Memory B cell (primary cell): ENCODE measurements at places on chromosomes 11 and 22.

GRCh38 chr11:73410627-73411026 lies 34.4 kb downstream of the RELT start:
- peaks cover 18% of the 10 kb centered on the region for H3K36me3 ChIP-seq
- no peak overlapping the region for H3K4me3 ChIP-seq
- H3K27me3 ChIP-seq, result no peaks in the 10 kb centered on the region
- peaks cover 3% of the 10 kb centered on the region for H3K4me1 ChIP-seq
- no peak for DNase-seq
- H3K27ac ChIP-seq, result no peak overlapping the region

- DNase-seq, result no peak
- peaks cover 2% of the 10 kb centered on the region for H3K27me3 ChIP-seq
- no peak overlapping the region for H3K27ac ChIP-seq
- H3K4me3 ChIP-seq, result no peak overlapping the region
- H3K4me1 ChIP-seq, result no peaks in the 10 kb centered on the region
Observed at GRCh38 chr11:36266767-36267166, 22.5 kb downstream of the COMMD9 start.

DNA sequence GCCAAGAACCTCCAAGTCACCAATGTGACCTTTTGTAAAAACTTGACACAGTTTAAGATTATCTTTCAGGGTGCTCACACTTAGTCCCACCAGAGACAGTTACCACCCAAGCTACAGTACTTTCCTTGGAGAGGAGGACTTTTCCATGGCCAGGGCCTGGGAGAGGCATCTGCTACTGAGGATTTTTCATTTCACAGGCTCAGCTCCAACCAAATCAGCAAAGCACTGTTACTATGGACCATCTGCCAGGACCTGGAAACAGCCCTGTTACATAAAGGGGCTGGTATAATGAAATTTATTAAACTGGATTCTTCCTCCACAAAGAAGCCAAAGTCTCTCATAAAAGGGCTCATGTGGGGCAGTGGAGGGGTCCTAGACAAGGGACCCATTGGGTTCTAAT lies 38.6 kb downstream of the SERGEF start:
- peaks cover 3% of the 10 kb centered on the region for H3K4me1 ChIP-seq
- no peaks in the 10 kb centered on the region for H3K27me3 ChIP-seq
- no peak for DNase-seq
- H3K36me3 ChIP-seq, result peaks cover 37% of the 10 kb centered on the region
- H3K27ac ChIP-seq, result no peak overlapping the region

GRCh38 chr11:39288011-39288410 lies 2171.4 kb downstream of the LRRC4C start:
- H3K27ac ChIP-seq, result no peak overlapping the region
- H3K27me3 ChIP-seq, result no peaks in the 10 kb centered on the region
- no peaks in the 10 kb centered on the region for H3K4me1 ChIP-seq

DNA sequence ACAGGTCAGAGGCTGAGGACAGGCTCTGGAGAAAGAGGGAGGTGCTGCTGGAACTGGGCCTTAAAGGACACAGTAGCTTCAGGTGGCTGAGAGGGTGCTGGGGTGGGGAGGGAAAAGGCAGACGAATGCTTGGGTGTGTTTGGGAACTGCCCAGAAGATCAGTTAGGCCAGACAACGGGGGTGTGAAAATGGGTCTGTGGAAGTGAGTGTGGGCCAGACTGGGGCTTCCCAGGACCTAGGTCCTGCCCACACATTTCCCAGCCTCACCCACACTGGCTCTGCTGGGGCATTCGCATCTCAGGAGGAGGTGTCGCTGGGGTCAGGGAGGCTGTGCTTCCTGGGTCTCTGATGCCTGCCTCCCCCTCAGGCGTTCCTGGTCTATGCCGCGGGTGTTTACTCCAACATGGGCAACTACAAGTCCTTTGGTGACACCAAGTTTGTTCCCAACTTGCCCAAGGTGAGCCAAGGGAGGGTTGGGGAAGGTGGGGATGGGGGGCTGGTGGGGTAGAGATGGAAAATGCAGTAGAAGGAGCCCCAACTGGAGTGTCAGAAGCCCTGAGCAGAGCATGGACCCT lies 4.7 kb downstream of the DPP3 start:
- peaks cover 7% of the 10 kb centered on the region for H3K36me3 ChIP-seq
- H3K27me3 ChIP-seq, result no peaks in the 10 kb centered on the region
- no peak for DNase-seq
- no peak overlapping the region for H3K4me3 ChIP-seq
- H3K27ac ChIP-seq, result no peak overlapping the region
- peaks cover 2% of the 10 kb centered on the region for H3K4me1 ChIP-seq

- H3K36me3 ChIP-seq, result peaks cover 2% of the 10 kb centered on the region
- H3K4me1 ChIP-seq, result no peaks in the 10 kb centered on the region
Observed at GRCh38 chr11:94007906-94008305, 13.2 kb upstream of the HEPHL1 start.

DNA sequence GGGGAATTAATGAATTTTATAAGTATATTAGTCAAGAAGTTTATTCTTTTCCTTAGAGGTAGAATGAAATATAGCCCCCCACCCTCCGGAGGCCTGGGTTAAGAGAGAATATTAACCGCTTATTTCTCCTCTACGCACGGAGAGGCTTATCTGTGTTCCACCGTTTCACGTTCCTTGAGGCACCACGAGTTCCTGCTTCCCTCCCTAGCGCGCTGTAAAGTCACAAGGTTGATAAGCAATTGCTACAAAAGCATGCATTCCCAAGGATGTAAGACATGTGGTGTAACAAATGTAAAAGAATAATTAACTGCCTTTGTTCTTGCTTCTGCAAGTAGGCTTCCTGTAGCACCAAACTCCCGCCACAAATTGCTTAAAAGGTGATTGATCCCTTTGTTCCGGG lies 1.5 kb upstream of the ANKRD42 start:
- H3K36me3 ChIP-seq, result peaks cover 4% of the 10 kb centered on the region
- H3K27ac ChIP-seq, result peak overlapping the region; percentile 97
- peaks cover 30% of the 10 kb centered on the region for H3K4me1 ChIP-seq
- no peak overlapping the region for H3K4me3 ChIP-seq
- no peak for DNase-seq
- H3K27me3 ChIP-seq, result no peaks in the 10 kb centered on the region

DNA sequence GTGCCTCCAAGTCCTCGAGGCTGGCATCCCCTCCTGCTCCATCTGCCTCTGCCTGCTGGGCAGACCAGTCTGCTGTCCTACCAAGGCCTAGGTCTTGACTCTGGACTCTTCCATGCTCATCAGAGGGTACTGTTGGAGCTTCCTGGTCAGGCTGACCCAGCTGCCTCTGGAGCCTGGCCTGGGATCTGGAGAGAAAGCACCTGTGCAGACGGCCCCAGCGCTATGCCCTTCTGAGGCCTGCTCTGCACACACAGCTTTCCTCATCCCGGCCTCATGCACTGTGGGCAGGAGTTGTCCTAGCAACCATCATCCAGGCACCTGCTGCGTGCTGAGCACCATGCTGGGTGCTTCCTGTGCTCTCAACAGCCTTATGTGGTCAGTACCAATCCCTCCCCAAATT lies 70.8 kb downstream of the CDKN1C start:
- DNase-seq, result no peak
- H3K27me3 ChIP-seq, result peaks cover 2% of the 10 kb centered on the region
- H3K4me3 ChIP-seq, result no peak overlapping the region
- H3K36me3 ChIP-seq, result peaks cover 47% of the 10 kb centered on the region
- H3K4me1 ChIP-seq, result peaks cover 8% of the 10 kb centered on the region
